Tibial nerve (tissue), 4 donors: ENCODE measurements at places on chromosomes 13 and 19.

DNA sequence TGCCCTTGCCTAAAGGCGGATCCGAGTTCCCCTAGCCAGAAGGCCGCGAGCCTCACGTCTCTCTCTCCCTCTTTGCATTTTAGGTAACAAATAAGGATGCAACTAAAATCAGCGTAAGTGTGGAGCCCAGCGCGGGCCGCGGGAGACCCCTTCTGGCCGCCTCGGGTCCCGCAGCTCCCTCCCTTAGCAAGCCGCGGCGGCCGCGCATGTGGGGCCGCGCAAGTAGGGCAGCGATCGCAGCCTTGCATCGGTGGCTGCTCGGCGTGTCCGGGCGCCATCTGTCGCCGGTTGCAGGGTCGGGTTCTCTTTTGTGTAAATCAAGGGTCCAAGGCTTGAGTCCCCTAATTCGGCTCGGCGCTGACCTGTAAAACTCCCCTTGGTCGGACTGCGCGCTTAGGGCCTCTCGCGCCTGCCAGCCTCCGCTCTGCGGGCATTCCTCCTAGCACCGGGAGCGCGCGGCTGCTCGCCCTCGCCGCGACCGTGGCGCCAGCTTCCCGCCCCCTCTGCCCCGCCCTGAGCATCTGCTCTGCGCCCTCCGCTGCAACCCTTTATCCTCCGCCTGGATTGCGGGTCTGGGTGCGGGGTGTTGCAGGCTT, 2.7 kb downstream of the VSTM2B start:
- DNase-seq, result peak; percentile 39

GRCh38 chr19:55377356-55378131, 918 bp downstream of the TMEM190 start:
- no peak for DNase-seq

DNA sequence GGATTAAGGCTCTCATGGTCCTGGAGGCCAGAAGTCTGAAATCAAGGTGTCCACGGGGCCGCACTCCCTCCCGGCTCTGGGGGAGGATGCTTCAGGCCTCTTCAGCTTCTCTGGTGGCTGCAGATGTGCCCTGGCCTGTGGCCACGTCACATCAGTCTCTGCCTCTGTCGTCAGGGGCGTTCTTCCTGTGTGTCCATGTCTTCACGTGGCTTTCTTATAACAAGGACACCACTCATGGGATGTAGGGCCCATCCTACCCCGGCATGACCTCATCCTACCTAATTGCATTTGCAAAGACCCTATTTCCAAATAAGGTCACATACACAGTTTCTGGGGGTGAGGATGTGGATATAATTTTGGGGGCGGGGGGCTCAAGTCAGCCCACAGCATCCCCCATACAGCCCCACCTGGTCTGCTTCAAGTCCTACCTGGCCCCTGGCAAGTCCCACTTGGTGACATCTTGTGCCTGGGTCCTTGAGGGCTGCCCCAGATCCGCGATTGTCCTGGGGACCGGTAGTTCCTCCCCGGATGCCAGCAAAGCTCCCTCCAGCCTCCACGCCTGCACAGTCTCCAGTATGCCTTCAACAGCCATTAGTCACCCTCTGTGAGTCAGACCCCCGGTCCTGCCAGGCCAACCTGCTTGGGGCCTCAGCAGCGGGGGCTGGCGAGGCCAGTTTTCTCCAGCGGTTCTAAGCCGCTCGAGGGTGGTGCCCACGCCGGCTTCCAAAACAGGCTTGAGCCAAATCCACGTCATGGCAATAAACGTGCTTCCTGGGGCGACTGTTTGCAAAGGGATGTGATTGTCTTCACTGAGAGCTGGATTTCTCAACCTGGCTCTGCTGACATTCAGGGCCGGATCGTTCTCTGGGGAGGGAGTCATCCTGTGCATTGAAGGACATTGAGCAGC, 32.2 kb downstream of the MYO9B start:
- DNase-seq, result peak; percentile 51

- DNase-seq, result peak; percentile 96
Observed at GRCh38 chr19:56507446-56508289, at the start of gene ZNF471. TSS of gene ZNF471 (plus strand) at chr19:56507855. CDS start at chr19:56511572, 3,717 bp downstream.

- DNase-seq, result no peak
Observed at GRCh38 chr13:28163587-28163986, 25.2 kb downstream of the PAN3 start.

DNA sequence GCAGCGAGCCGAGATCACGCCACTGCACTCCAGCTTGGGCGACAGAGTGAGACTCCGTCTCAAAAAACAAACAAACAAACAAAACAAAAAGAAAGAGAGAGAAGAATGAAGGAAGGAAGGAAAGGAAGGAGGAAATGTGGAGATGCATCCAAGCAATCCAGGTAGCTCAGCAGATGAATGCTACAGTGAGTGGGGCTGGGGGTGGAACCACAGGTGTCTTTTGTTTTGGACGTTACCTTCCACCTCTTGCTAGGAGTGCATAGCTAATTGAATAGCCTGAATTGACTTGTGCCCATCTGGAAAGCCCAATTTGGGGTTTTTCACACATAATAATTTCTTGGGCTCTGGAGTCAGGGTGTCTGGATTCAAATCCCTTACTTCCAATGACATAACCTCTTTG, 66.0 kb upstream of the GTF3A start:
- DNase-seq, result no peak

- DNase-seq, result no peak
Observed at GRCh38 chr19:29517946-29518345, 7.8 kb upstream of the VSTM2B start.

DNA sequence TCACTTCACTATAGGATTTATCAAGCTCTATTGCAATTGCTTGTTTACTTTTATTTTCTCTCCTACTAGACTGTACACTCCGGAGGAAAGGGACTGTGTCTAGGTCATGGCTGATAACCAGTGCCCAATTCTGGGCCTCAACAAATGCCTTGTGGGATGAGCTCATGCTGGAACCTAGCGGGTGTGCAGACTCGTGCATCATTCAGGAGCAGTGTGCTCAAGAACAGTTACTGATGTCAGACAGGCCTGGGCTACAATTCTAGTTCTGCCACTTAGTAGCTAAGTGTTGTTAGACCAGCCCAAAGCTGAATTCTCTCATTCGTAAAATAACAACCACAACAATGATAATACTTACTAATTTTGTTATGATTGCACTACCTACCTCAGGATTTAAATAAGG, 95.4 kb downstream of the CYSLTR2 start:
- no peak for DNase-seq

- DNase-seq, result peak; percentile 82
Observed at GRCh38 chr13:110233181-110233950, 73.6 kb downstream of the COL4A1 start.

GRCh38 chr13:42834946-42835345, 53.6 kb downstream of the FAM216B start:
- DNase-seq, result no peak

DNA sequence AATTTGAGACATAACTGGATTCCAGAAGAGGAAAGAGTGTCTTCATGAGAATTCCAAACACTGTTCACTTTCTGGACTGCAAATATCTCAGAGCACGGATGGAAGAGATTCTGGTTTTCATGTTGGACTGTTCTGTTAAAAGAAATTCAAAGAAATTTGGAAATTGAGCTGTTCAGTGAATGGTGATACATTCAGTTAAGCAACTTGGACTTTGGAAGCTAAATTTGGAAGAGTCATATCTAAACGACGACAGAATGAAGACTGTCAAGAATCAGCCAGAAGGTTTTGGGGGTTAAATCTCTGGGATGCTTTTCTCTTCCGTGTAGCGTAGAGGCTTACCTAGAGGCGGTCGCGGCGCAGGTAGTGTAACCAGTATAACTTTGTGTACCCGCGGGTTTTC, 25.6 kb downstream of the SAFB start:
- no peak for DNase-seq

GRCh38 chr19:279231-279630, 12.0 kb downstream of the PLPP2 start:
- DNase-seq, result no peak

- DNase-seq, result no peak
Observed at GRCh38 chr19:42269478-42270345, 660 bp downstream of the CIC start.

DNA sequence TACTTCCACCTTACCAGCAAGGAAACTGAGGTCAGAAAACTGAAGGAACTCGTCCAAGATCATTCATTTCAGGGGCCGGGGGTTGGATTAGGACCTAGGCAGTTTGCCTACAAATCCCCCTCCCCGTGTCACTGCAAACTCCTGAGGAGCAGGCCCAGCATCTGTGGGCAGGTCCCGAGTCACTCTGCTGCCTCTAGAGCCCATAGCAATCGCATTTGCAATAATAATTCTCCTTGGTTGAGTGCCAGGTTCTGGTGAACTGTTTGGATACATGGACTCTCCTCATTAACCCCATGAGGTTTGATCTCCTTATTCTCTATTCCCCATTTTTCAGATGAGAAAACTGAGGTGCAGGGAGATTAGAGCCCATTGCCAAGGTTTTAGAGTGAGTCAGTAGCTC, 903 bp downstream of the PIN1 start:
- DNase-seq, result no peak

DNA sequence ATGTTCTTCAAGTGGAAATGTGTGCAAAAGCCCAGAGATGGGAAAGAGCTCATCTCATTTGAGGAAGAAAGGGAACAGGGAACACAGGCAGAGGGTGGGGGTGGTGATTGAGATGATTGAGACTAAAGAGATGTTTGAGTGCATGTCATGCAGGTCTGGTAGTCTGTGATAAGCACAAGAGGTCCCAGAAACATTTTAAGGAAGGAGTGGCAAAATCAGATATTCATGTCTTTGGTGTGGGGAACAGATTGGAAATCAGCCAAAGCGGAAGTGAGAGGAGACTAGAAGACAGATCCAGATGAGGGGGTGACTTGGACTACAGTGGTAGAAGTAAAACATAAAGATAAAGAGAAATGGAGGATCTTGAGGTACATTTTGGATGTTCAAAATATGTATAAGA, 39.4 kb upstream of the DACH1 start:
- DNase-seq, result no peak

- DNase-seq, result no peak
Observed at GRCh38 chr19:51786646-51787494, 8.1 kb upstream of the FPR3 start.

DNA sequence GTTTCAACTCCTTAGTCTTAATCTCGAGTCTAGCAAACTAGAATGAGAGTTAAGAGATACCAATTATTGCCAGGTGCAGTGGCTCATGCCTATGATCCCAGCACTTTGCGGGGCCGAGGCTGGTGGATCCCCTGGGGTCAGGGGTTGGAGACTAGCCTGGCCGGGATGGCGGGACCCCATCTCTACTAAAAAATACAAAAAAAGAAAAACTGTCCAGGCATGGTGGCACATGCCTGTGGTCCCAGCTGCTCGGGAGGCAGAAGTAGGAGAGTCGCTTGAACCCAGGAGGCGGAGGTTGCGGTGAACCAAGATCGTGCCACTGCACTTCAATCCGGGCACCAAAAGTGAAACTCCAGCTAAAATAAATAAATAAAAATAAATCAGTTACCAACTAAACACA, 1119.5 kb upstream of the ATXN8OS start:
- DNase-seq, result no peak
